ENCODE measurements at places on chromosomes 11 and 22.

DNA sequence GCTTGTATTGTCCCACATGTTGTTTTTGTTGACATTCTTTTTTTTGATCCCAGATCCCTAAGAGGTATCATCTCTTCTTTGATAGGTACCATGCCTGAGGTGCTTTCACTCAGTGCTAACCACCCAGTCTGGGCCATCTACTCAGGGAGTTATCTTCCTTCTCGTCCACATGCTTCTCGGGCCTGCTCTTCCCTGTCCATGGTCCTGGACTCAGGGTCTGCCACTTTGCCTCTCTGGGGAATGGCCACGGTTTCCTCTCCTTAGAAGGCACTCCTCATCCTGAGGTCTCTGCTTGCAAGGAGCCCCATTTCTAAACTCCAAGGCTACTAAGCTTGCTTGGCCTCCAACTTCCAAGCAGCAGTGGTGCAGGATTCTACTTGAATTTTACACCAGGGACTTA, 227.0 kb upstream of the NCAM1 start:
- DNase-seq: no peak

GRCh38 chr11:103515283-103515682, 406.1 kb downstream of the DYNC2H1 start:
- DNase-seq: no peak

- DNase-seq: no peak
Measured at GRCh38 chr11:78351979-78352841, 65.4 kb downstream of the GAB2 start.

GRCh38 chr11:119373921-119374631, 7.4 kb downstream of the USP2 start:
- DNase-seq: peak; percentile 64

DNA sequence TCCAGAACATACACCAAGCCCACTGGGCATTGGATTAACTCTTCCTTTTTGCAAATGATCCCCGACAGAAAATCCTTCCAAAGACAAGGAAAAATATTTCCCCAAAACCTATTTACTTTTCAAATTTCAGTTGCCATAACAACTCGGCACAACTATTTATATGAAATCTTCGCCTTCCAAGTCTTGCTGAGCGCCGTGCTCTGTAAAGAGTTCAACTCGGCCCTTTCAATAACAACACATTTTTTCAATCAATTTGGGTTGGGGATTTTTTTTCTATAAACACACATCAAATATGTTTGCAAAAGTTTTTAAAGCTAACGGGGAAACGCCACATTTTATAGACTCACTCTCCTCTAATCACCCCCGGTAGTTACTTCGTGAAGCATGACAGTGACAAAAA, 333.8 kb downstream of the MN1 start:
- no peak for DNase-seq

DNA sequence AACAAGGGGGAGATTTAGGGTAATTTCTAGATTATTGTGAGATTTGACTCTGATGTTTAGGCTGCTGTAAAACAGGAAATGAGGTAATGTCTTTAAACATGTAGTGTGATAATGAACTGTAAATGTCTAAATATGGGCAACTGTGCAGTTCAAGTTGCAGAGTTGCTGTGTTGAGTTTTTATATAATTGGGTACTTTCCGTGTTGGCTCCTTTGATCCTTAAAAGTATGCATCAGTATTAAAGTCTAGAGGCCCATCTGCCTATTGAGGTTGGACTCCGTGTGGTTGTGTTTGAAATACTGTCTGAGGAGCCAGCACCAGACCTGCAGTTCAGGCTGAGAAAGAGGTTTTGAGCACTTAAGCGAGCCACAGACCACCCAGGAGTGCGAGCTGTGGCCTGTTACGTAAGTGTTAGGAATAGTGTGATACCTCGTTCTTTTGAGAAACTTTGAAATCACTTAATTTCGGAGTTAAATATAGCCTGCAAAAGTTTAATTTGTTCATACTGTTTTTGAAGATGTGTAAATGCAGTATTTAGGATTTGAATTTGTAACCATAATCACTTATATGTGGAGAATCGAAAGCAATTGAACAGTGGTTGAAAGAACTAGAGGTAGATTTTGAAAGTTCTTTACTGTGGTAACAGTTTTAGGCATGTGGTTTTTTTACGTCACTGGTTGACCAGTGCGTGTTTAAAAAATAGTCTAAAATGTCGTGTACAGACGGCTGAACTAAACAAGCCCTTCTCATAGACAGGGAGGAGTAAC, 9.0 kb downstream of the FAM118A start:
- DNase-seq: no peak

DNA sequence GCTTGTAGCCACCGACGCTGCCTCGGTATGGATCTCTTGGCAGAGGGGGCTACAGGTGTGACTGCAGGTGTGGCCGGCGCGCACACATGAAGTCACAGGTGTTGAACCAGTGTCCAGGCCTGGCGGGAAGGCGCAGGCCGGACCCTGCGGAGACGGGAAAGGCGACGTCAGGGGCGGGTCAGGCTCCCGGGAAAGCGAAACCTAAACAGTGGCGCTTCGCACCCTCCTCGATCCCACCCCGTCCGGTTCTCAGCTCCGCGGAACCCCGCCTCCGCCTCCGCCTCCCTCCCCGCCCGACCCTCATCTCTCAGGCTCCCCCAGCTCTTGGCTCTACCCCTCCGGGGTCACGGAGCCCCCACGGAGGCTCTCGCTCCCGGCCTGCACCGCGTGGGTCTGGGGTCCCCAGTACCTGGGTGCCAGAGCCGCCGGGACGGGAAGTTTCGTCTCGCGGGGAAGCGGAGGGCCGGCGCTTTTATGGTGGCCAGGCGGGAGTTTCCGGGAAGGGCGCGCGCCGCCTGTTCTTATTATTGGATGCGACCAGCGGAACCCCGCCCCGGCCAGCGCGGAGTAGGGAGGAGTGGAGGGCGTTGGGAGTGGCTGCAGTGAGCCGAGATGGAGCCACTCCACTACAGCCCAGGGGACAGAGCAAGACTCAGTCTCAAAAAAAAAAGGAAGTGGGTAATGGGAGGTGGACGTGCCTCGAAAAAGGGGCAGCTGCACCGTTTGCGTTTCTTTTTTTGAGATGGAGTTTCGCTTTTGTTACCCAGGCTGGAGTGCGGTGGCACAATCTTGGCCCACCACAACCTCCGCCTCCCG, at the start of gene IRF7:
Gene IRF7, minus strand, starts transcription at position 447 of the 816 bp plus-strand sequence. CDS start 586 bp downstream, outside the sequence.
- DNase-seq: peak; percentile 83

- DNase-seq: no peak
Measured at GRCh38 chr11:10719616-10720015, 26.1 kb upstream of the IRAG1 start.

GRCh38 chr11:68960294-68961071, 20.3 kb downstream of the MRGPRD start:
- DNase-seq: no peak

- no peak for DNase-seq
Measured at GRCh38 chr11:73818846-73819245, 31.2 kb downstream of the MRPL48 start.

DNA sequence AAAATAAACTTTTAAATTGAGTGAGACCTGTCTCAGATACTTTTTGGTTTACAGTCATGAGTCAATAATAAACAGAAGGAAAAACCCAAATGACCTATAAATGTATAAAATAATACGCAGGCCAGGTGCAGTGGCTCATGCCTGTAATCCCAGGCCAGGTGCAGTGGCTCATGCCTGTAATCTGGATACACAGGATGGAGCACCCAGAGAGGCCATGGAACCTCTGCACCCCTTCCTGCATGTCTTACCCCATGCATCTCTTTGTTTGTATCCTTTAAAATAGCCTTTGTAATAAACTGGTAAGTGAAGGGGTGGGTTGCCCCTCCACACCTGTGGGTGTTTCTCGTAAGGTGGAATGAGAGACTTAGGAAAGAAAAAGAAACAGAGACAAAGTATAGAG, 8.9 kb upstream of the PLAAT4 start:
- DNase-seq: no peak

GRCh38 chr11:113286509-113287497, 27.6 kb upstream of the TTC12 start:
- DNase-seq: no peak

DNA sequence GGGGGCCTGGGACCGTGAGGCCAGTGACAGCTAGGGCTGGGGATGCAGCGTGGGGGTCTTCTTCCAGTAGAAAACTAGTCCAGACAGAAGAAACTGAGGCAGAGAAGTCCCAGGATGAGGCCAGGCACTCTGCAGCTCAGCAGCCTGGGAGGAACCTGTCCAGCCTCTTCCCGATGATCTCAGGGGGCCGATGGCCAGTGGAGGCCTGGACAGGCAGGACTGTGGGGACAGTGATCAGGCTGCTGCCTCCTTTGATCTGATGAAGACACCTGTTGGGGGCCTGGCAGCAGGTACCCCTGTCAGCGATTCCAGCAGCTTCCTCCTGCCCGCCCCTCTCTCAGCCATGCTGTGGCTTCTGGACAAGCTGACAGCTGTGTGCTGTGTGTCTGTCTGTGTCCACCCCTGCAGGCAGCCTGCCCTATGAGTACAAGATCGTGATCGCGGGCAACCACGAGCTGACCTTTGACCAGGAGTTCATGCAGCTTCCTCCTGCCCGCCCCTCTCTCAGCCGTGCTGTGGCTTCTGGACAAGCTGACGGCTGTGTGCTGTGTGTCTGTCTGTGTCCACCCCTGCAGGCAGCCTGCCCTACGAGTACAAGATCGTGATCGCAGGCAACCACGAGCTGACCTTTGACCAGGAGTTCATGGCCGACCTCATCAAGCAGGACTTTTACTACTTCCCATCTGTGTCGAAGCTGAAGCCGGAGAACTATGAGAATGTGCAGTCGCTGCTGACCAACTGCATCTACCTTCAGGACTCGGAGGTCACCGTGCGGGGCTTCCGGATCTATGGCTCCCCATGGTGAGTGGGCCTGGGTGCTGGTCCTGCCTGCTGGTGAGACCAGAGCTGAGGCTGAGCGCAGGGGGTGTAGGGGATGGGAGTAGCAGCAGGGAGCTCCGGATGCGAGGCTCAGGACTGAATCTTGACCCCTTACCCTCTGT, 62.6 kb downstream of the MPPED1 start:
- no peak for DNase-seq

DNA sequence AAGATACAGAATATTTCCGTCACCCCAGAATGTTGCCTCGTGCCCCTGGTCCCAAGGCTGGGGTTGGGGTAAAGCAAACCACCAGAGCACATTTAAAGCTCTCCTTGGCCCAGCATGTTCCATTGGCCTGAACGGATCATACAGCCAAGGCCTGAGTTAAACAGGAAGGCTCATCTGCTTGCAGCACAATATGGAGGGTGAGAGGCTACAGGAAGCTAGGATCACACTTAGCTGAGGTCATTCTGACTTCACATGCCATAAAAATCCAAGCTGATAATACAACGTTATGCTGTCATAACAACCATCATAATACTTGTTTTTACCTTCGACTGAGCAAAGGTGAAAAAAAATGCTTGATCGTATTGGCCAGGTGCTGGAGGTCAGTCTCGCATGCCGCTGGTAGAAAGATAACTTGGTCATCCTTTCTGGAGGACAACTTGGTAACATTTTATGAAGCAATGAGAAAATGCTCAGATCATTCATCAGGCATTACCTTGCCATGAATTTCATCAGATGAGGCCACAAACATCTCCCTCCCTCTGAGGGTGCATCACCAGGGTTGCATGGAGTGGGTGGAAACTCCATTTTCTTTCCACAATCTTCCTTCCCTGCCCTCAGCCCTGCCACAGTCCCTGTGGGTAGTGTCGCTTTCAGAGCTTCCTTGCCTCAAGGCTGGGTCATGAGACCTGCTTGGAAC, 31.9 kb upstream of the RTL6 start:
- DNase-seq: no peak

DNA sequence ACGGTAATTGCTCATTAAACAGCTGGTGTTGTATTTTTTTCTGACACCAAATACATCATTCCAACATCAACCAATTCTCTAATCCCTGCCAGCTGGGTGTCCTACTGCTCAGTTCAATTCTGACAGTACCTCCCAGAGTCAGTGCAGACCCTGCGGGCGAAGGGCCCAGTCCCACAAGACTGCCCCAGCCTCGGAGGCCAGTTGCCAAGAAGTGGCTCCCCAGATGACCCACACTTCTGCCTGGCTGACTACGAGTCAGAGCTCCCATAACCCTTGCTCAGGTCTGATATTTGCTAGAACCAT, 147.2 kb downstream of the CTTN start:
- no peak for DNase-seq

DNA sequence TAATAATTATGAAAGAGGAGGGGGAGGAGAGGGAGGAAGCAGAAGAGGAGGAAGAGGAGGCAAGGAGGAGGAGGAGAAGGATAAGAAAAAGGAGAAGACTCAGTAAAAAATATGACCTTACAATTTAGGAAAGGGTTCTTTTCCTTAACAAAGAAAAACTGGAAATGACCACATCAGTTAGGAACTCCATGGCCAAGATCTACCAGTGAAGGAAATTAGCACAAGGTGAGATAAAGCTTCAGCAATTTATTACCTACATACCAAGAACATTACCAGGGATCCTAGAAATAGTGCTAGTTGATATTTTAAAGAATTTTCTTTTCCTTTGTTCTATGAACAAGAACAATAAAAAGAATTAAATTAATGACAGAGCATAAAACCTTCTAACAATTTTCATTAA, 172.7 kb downstream of the LRRC4C start:
- no peak for DNase-seq

DNA sequence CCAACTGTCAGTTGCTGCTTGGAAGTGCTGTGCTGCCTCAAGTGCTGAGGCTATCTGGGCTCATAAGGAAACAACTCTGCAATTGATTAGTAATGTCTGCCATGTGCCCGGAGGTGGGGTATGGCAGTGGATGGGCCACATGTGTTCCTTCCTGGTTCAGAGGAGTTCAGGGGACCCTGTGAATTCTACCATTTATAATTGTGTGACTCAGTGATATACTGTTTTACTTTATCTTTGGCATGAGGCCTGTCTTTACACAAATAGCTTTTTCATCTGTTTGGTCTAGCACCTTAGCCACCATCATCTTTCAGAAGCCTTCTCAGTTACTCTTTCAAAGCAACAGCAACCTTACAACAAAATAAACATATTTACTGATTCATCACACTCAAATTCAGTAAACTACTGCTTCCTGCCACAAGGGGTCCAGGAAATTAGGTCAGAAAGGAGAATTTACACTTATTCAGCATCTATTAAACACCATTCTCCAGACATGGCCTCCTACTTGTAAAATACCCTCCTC, 20.9 kb downstream of the DKK3 start:
- DNase-seq: no peak

DNA sequence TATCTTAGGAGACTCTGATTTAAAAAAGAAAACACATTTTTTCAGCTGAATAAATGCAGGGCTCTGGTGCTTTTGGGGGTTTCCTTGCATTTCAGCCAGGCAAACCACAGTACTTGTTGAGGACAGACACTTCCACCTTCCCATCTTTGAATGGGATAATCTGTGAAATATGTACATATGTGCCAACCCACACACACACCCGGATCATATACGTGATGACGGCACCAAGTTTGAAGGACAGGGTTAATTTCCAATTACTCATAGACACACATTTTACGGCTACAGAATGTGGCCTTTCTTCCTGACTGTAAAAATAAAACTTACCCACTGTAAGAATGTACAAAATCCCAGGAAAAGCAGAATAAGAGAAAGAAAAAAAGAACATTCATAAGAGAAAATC, 104.4 kb downstream of the MPPED2 start:
- no peak for DNase-seq

- no peak for DNase-seq
Measured at GRCh38 chr11:17604915-17605233, 57.8 kb downstream of the OTOG start.
